ENCODE measurements at places on chromosomes 2 and 18.
A peak's percentile ranks its signal among the peaks of the same experiment; 100 is the strongest.

DNA sequence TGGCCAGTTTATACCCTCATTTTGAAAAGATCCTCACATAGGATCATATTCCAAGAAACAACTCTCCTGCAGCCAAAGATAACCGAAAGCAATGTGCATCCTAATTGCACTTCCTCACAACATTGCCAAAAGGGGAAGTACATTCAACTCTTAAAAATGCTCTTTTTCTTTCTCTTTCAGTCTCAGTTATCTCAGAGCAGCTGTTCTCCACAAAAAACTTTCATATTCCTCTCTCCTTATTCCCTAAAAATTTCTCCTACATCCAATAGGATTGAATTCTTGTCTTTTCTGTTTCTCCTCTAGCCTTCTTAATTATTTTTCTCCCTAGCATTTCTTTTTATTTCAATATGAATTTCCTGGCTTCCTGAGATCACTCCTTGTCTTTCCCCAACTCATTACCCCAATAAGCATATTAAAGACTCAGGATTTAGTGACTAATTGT, 7.4 kb upstream of the VRK2 start:
- DNase-seq: no peak

DNA sequence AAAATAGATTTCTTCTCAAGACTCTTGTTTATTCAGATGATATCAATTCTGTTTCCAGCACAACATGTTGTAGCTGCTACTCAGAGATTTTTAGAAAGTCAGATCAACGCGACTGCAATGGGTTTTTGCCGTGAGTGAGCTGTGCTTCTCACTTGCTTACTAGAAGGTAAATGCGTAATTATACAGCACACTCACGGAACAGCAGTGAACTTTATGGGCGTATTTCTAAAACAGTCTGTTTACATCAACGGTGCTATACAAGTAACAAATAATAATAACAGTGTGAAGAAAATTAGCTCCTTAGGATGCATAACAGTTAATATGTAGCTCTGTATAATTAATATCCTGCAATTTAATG, 533.6 kb downstream of the RNF144A start:
- no peak for DNase-seq

DNA sequence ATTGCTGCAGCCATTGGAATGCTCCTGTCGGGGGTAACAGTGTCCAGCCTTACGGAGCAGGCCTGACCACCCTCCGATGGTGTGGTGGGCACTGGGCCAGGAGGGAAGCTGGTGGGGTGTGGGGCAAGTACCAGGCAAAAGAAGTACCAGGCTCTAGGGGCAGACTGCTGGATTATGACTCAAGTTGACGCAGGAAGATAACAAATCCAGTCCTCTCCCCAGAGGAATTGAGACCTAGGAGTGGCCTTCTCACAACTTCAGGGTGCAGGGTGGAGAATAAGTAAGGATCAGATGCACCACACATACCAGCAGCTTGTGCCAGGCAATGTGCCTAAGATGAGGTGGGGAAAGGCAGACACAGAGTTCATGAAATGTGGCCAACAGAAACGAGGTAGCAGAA, 37.9 kb downstream of the SEMA4F start:
- DNase-seq: no peak

DNA sequence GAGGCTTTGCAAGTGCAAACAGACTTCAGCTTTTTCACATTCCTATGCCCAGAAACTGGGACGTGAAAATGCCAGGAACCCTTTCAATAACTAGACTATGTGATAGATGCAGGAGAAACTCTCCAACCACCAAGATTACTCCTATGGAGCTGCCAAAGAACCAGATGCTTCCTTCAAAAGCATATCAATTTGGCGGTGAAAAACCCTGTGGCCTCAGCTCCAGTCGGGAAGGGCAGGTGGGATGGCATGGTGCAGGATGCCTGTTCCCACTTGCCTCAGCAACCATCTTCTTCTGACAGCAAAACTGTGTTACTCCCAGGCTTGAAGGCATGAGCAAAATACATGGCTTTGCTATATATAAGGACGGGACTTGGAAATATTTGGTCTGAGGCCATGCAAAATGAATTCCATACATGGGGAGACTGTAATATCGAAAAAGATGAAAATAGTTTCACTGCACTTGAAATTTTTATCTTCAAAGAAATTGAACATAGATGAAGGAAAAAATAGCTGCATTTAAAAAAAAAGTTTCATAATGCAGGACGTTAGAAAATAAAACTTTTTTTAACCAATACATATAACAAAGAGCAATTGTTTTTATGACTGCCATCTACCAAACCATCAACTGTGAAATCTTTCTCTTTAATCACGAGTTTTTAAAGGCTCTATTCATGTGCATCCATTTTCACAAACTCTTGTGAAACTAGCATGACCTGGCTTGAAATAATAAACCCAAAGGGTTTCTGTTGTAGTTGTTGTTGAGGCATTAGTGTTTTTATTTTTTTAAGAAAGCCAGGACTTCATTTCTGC, 99.1 kb downstream of the AFF3 start:
- DNase-seq: peak; percentile 42

DNA sequence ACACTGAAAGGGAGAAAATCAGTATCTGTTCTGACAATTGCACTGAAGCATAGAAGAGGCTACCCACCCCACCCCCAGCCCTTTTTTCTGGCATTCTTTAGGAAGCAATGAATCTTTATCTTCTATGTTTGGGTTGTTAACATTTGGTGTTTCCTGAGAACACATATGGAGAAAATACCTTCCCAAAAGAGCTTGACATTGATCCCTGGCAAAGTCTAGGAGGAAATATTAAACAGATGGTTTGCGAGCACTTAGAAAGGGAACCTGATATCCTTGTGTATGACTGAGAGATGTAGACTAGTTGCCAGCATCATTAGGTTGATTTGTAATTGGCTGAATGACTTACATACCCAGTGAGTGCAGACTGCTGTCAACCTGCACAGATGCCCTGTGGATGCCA, 42.9 kb downstream of the DOK1 start:
- peak; percentile 99 for DNase-seq

DNA sequence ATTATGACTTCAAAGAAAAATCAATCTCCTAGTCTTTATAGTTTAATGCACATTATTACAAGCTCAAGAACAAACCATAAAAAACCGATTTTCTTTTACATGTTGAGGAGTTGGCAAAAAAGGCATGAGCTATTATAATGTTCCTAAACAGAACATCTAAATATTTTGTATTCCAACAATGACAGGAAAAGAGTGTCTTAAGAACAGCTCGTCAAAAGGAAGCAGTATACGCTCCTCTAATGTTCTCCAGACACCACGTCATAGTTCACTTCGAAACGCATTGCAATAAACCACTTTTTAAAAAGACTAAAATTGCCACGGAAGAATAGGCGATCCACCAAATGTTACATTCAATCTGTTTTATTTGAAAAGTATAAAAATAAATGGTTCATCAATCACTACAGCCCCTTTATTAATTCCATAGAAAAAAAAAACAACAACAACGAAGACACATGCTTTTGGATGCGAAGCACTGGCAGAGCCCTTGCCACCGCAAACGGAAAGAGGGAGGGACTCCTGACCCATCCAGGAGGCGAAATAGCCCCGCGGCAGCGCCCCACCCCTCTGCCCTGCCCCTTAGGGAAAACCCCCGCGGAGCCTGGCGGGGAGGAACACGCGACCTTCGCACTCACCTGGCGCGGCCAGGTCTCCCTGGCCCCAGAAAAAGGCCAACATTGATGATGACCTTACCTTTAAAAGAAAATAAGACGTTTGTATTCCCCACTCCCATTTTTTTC, 45.8 kb downstream of the MBP start:
- DNase-seq: no peak

GRCh38 chr2:149375801-149376361, 45.5 kb downstream of the LYPD6 start:
- DNase-seq: no peak

DNA sequence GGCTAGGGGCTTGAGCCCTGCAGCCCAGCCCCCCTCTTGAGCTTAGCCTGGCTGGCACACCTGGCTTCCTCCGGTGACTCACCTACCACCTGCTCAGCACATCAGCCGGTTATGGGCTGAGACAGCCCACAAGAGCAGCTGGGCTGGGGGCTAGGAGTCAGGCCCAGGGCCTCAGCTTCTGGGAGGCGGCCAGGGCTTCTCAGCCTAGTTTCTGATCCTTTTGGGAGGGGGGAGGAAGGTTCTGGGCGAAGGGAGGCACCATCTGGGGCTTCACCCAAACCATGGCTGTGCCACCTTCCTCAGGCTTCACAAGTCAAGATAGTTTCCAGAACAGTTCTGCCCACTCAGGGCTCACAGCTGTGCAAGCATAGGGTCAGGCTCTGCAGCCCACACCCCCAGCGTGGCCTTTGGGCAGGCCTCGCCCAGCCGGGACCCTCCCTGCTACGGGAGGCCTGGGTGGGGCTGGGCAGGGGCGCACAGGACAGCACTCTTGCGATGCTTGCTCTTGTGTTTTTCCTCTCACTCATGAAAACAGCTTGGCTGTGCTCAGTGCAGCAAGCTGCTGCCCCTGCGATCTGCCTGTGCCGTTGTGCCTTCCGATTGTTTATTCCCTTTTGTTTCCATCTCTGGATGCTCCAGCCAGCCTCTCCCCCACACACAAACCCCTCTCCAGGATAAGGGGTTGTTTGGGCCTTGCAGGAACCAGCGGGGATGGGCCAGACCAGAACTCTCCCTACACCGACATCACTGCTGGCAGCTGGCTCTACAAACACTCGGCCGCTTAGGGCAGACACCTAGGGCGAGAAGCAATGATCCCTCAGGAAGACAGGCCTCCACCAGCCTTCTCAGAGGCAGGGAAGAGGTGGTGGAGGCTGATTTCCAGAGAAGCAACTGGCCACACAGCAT, 26.1 kb upstream of the SEMA4C start:
- DNase-seq: peak; percentile 90

DNA sequence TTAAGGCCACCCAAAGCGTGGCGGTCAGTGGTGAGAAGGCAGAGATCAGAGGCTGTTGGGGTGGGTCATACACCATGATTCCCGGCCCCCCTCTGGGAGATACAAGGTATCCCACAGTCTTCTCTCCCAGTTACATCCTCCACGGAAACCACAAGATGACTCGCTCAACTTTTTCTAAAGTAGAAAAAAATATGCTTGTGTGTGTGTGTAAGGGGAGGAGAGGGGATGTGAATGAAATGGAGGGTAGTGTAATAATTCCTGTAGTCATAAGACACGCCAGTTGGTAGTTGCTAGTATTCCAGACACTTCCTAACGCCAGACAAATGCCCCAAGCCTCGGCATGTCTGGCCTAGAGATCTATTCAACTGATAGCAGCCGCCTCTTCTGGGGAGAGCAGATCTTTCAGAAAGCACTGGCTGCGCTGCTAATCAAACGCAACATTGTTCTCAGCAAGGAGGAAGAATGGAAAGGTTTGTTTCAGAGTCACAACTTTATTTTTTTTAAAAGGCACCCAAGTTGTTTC, 143.5 kb downstream of the TGIF1 start:
- DNase-seq: peak; percentile 89

- no peak for DNase-seq
Observed at GRCh38 chr18:56522816-56523215, 115.6 kb downstream of the TXNL1 start.

- DNase-seq: peak; percentile 21
Observed at GRCh38 chr2:102355526-102356380, at the start of gene IL18R1. IL18R1 (plus strand) TSS chr2:102355796; CDS start chr2:102362661, 6,865 bp downstream.

DNA sequence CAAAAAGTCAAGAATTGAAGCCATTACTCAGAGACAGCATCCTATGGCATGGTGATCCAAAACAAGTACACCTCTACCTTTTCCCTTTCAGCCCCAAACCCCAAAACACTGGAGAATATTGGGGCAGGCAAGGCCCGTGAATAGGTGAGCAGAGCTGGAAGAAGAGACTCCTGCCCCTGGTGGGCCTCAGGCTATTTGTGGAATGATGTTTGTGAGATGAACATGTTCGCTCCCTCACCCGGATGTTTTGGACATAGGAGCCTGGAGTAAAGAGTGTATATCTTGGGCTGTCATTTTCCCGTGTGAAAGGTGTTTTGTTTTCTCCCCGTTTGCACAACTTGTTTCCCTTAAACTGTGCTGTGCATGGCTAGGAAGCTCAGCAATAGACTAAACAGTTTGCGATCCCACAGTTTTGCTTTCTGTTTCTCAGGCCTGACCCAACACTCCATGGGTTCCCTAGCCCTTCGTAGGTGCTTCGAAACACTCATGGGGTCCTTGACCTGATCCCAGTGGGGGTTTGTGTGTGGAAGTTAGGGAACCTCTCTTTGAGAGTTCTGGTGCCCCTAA, 136.5 kb upstream of the TNP1 start:
- no peak for DNase-seq

GRCh38 chr2:46504685-46505471, 25.5 kb downstream of the TMEM247 start:
- no peak for DNase-seq

DNA sequence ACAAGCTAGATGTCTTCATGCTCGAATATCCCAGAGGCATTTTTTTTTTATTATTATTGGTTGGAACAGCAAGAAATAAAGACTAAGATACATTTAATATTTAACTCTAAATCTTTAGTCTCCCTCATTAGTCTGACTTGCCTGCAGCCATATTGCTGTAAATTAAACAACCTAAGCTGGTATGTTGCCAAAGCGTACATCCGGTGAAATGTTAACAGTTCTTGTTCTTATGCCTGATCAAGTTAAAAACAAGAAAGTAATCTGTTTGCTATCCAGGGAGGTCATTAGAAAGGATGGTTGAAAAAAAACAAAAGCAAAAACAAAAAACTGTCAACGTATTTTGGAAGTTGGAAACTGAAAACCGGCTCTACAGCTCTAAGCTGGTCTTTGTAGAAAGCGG, 125.9 kb upstream of the NABP1 start:
- DNase-seq: peak; percentile 31
